ENCODE measurements at places on chromosomes 1 and 21.
A peak's percentile ranks its signal among the peaks of the same experiment; 100 is the strongest.

DNA sequence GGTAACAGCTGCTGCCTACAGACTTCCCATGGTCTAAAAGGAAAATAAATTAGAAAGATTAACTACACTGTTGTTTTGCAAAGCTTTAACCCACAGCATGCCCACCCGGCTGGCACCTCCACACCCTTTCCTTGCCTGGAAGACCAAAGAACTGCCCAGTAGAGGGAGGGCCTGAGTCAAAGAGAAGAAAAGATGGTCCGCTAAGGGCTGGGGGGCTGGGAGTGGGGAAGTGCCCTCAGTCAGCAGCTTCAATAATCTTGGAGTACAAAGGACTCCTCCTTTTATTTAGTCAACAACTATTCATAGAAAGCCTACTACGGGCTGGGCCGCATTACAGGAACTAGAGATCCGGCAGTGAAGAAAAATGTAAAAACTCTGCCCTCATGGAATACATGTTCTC, 40.6 kb downstream of the ERI3 start:
- no peak for DNase-seq

- DNase-seq = no peak
Observed at GRCh38 chr1:64848803-64849202, 103.9 kb downstream of the RAVER2 start.

DNA sequence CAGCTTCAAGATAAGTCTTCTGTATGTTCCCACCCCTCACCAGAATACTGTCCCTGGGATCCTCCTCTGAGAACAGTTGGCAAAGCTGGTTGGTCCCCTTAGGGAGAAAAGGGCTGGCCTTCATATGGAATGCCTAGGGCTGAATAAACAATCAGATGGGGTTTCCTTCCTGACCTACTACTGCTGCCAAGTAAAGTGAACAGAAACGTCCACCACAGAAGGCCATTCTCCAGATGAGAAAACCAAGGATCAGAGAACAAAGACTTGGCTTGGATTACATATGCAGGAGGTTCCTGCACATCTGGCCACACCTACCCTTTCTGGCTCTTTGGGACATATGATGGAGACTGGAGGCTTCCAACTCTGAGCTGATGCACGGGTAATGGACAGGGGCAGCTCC, 194.5 kb downstream of the HIVEP3 start:
- DNase-seq = no peak

- peak; percentile 57 for DNase-seq
Observed at GRCh38 chr1:172359491-172359999, 60.9 kb upstream of the C1orf105 start.

DNA sequence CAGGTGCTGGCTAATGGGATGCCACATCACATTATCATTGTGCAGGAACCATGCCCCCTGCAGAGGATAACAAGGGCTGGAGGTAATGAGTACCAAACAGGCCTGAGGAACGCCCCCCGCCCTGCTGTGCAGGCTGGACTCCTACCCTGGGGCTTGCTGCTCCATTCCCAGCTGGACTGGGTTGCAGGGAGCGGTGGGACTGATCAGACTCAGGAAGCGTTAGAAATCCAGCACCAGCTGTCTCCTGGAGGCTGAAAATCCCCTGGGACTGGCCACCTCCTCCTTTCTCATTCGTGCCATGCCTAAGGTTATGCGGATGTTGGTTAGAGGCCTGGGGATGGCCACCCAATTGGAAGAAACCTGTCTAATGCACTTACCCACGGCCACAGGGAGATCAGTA, 36.9 kb upstream of the POU3F1 start:
- no peak for DNase-seq

GRCh38 chr1:85573322-85573721, 7.2 kb upstream of the CCN1 start:
- peak; percentile 42 for DNase-seq

- DNase-seq = no peak
Observed at GRCh38 chr21:37044643-37045042, 28.2 kb downstream of the PIGP start.

DNA sequence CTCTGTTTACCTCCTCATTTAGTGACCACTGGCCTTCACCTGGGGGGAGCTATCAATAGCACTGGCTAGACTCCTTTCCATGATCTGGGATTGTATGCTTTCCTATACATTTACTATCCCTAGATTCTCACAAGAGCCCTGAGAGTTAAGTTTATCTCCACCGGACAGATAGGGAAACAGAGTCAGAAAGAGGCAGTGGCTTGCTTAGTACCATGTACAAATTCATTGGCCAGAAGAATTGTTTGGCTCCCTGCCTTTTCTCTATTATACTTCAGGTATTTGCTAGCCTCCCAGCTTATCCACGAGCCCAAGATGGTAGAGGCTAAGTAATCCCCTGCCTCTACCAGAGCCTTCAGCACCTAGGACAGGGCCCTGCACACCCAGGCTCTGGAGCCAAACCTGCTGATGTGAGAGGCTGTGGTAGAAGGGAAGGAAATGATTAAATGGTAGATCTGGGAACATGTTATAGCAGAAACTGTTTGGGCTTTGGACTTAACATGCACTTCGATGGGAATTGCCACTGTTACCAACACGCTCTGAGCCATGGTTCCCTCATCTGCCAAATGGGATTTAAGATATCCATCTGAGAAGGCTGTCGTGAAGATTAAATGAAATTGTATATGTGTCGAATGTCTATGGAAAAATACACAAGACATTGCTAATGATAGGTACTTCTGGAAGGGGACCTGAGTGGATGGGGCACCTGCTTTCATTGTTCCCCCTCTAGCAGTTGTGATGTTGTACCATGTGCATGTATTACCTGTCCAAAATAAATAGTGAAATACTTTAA, 3.1 kb upstream of the BLACAT1 start:
- peak; percentile 74 for DNase-seq

- no peak for DNase-seq
Observed at GRCh38 chr1:7375781-7376660, 395.1 kb upstream of the VAMP3 start.

- DNase-seq = no peak
Observed at GRCh38 chr21:43884861-43885417, 19.9 kb downstream of the AGPAT3 start.

DNA sequence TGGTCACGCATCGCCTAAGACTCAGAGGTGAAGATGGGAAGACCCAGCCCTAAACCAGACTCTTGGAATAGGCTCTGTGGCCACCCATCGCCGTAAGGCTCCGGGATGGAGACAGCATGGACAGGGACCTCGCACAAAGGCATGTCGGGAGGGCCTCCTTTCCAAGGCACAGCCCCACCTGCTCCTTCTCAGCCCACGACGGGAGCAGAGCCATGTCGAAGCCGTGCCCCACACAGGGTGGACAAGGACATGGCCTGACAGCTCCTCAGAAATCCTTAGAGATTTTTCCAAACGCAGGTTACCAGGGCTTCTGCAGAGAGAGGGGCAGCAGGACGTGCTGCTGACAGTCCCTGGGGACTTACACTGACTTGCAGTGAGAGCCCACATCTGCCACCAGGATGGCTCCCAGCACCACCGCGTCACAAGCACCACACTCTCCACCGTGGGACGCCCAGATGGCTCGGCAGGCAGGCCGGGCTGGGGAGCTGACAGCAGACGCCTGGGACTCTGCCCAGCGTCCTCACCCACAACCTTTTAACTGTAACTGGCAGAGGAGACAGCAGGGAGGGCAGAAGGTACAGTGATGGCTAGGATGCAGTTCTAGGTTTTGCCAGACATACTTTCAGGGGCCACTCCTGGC, 12.0 kb downstream of the SSU72 start:
- no peak for DNase-seq

DNA sequence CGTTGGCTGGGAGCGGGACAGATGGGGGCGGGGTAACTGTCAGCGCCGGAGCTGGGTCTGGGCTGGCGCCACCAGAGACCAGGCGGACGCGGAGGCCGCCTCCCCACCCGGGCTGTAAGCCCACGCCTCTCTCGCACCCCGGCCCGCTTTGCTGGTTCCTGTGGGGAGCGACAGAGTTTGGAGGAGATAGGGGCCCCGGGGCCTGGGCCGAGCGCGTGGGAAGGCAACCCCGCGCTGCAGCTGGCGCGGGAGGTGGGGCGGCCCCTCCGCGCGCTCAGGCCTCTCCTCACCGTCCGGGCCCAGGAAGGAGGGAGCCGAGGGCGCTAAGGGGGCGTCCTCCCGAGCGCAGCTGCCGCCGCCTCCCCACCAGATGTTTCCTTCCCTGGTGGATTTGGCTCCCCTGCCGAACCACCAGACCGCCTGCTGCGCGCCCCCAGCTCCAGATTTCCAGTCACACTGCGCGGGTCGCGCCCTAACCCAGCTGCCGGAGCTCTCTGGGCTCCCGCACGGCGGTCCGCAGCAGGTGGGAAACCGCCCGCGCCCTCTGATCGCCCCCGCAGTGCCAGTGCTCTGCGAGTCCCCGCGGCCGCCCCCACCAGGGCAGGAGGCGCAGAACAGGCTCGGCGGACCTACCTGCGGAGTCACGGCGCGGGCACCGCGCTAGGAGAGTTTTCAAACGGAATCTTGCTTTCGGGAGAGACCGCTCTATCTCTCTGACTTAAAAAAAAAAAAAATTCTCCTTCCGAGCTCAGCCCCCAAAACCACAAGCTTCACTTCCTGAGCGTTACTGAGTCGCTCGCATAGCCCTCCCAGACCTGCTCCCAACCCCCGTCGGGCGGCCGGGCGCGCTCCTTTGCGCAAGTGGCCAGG, 1.1 kb downstream of the GFI1 start:
- no peak for DNase-seq

DNA sequence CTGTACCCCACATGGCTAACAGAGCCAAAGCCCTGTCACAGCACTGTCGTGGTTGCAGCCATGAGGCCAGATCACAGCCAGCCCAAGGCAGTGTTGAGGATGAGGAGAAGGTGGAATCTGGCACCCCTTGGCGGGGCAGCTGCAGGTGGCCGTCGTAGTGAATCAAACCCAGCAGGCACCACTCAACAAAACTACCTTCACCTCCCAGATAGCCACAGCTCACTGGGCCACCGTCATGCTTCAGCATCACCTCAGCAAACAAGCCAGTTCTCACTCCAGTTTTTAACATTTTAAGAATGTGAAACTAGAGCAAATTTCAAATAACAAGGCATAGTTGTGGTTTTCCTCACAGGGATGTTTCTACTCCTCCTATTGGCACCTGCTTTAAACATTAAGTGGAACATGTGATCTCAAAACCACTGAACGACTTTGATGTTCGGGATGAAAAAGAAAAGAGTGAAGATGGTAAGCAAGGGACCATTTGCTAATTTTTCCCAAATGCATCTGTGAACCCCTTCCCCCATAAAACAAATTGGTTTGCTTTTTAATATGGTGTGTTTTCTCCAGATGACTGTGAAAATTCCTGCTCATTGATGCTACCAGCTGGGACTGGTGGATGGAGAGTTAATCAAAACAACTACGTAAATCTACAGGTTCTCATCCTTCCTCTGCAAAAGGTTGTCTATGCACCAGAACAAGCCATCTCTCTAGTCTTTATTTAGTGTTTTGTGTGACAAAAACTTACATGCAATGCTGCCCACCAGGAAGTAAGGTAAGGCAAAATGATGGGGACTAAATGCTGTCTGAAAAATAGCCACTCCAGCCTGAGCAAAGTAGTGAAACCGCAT, 45.5 kb downstream of the TOR1AIP2 start:
- peak; percentile 57 for DNase-seq

GRCh38 chr1:60699325-60699724, 383.0 kb upstream of the NFIA start:
- no peak for DNase-seq

DNA sequence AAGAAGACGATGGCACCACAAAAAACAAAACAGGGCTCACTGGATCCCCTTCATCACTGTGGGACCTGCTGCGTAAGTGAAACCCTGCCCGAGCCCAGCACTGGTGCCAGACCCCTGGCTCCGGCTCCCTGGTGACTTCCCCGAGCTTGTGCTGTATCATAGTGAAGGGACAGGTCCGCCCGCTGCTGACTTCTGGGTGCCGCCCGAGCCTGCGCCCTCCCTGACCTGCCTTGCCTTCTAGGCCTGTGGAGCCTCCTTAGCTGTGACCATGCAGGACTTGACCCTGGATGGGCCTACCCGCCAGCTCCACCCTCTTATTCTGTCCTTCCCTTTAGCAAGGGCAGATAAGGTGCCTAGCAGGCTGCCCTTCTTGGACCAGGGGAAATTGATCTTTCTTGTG, 7.9 kb downstream of the TEX35 start:
- DNase-seq = no peak

GRCh38 chr1:115332813-115333608, 5.0 kb downstream of the NGF start:
- DNase-seq = peak; percentile 45

DNA sequence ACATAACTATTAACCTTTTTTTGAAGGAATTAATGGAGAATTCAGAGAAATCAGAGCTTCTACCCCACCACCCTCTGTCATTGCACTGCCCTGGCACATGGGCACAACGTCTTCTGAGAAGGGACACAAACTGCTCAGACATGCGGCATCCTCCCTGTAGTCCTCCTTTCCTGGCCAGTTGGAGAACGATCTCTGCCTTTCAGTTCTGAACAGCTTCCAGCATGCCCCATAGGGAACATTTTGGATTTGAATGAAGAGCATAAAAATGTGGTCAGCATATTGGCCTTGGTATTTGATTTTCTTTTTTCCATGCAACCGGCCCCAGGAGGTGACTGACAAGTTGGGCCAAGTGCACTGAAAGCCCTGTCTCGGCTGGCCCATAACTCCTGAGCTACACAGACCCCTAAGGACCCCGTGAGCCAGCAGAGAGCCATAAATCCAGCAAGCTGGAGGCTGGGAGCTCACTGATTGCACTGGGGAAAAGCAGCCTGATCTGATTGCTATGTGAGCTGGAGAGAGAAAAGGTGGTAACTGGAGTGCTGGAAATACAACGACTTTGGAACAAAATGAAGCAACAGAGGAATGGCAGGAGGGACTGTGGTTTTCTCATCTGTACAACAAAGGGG, 10.9 kb upstream of the BLACAT1 start:
- no peak for DNase-seq

- DNase-seq = no peak
Observed at GRCh38 chr1:17008208-17008855, 3.4 kb downstream of the ATP13A2 start.

GRCh38 chr1:157360023-157360390, 192.3 kb downstream of the FCRL5 start:
- no peak for DNase-seq

- DNase-seq = no peak
Observed at GRCh38 chr1:58402444-58402843, 144.1 kb downstream of the OMA1 start.

DNA sequence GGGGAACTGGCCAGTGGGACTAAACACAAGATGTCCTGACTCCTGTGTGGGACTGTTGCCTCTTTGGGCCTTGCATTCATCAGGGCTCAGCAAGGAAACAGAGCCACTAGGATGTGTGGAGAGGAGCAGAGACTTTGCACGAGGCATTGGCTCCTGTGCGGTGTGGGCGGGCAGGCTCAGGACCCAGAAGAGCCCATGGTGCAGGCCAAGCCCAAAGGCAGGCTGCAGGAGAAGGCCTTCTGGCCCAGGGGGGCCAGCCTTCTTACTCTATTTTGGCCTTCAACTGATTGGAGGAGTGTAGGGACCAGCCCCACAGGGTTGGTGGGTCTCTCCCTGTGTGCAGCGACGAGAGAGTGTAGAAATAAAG, 23.5 kb downstream of the LRRC3 start:
- no peak for DNase-seq
